ENCODE measurements at places on chromosomes 3 and 15.

DNA sequence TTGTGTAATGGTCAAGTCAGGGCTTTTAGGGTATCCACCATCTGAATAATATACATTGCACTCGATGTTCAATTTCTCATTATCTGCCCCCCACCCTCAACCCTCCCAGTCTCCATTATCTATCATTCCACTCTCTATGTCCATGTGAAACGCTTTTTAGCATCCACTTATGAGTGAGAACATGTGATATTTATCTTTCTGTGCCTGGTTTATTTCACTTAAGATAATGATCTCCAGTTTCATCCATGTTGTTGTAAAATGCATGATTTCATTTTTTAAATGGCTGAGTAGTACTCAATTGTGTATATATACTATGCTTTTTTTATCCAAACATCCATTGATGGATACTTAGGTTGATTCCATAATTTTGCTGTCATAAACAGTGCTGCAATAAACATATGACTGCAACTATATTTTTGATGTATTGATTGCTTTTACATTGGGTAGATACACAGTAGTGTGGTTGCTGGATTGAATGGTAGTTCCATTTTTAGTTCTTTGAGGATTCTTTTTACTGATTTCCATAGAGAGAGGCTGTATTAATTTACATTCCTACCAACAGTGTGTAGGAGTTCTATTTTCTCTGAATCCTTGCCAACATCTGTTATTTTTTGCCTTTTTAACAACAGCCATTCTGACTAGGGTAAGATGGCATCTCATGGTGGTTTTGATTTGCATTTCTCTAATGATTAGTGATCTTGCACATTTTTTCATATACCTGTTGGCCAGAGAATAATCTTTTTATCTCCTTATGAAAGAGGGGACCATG, 332.9 kb upstream of the TGFBR2 start:
- no peak for DNase-seq

DNA sequence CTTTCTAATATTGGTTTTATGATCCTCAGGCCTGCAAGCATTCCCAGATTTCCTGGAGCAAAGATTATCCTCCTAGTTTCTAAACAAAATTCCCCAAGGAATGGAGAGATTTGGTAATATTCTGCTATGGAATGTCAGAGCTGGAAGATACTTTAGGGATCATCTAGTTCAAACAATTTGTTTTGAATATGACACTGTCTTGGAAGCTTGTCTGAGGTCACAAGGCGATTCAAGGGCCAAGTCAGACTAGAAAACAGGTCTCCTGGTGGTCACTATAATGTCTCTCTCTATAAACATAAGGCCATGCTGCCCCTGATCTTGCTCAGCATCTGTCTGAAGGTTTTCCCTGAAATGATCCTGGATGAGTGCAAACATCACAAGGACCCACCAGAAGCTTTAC, 143.4 kb upstream of the BCL6 start:
- DNase-seq, result no peak

GRCh38 chr15:41999290-42000285, 21.3 kb downstream of the PLA2G4E start:
- DNase-seq, result no peak

- DNase-seq, result no peak
These were observed 50.2 kb upstream of the CCR4 start for GRCh38 chr3:32901005-32901932.

- DNase-seq, result no peak
These were observed 5.3 kb downstream of the MYO5C start for GRCh38 chr15:52290329-52290728.

- no peak for DNase-seq
These were observed 300.4 kb upstream of the POU1F1 start for GRCh38 chr3:87576752-87577151.

GRCh38 chr3:157086060-157086750, 73.7 kb downstream of the CCNL1 start:
- no peak for DNase-seq

DNA sequence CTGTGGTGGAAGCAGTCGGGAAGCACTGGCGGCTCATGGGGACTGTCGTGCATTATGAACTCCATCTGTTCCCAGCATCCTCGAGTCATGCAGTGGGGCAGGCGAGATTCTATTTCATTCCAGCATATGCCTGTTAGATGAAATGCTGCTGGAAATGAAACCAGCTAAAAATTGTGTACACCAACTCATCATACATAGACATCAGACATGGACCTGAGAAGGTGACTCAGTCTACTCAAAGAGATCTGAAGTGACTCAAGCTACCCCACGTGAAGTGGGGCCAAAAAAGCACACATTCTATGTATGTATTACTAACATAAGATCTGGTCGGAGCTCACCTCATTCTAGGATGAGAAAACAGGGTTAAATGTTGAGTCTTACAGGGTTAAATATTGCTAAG, 47.5 kb upstream of the FAM98B start:
- DNase-seq, result no peak

GRCh38 chr3:146124126-146124801, 36.7 kb downstream of the PLOD2 start:
- no peak for DNase-seq

- DNase-seq, result no peak
These were observed 11.8 kb downstream of the GOLIM4 start for GRCh38 chr3:168083906-168084305.

DNA sequence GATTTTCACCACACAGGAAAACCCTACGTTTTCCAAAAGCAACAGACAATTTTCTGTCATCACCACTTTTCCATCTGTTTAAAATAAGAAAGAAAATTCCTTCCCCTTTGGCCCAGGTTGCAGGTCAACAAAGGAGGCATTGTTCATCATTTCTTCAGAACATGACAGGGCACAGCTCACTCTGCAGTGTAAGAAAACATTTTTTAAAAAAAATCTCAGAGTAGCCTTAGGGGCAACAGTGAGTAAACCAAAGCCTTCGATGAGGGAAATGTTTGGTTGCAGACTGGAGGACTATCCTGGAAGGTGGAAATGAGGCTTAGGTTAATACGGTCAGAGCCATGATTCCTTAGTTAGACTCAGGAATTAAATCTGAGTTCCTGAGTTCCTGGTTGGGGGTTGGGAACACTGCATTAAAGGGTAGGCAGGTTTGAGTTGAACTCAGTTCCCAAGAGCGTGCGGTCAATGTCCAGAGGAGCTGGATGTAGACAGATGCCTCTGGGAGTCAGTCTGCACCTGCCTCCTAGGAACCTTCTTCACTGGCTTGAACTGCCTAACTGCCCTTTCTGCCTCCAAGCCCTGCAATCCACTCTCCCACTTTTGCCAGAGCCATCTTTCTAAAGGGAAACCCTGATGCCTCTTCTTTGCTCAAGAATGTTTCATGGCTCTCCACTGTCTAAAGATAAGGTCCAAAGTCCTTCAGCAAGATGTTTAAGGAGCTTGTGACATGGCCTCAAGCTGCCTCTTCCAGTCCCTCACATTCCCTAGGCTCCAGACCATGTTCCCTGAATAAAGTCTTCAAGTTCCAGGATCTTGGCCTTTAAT, 3.3 kb upstream of the HES1 start:
- DNase-seq, result no peak

- peak; percentile 83 for DNase-seq
These were observed 238.8 kb downstream of the OPA1 start for GRCh38 chr3:193831495-193832455.

- DNase-seq, result no peak
These were observed 20.7 kb downstream of the TIMP4 start for GRCh38 chr3:12138044-12138443.

DNA sequence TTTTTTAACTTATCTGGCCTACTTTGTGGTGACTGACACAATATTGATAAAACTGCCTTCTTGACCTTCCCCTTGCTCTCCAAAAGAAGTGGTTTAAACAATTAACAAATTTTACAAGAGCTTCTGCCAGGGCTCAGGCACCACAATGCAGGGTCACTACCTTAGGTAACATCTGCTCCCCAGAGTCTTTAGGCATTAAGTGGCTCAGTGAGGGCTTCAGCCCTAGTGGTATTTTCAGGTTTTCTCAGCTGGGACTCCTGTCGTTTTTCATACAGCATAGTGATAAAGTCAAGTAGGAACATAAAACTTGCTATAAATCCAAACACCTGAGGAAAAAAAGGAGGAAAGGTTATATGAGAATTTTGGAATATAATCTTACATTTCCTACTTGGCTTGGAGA, 18.9 kb downstream of the CMTM6 start:
- no peak for DNase-seq

GRCh38 chr3:16653712-16654111, 48.5 kb upstream of the DAZL start:
- no peak for DNase-seq

- no peak for DNase-seq
These were observed 79.1 kb upstream of the MEF2A start for GRCh38 chr15:99486371-99487336.

All from substantia nigra (tissue), 51 donors.